Articular chondrocyte of knee joint (primary cell): ENCODE measurements at places on chromosomes 6 and 20. TPM values are rescaled to one million over a fixed set of nuclear protein-coding genes. Genes with fewer than 3 reads are reported as not detected.

MYBL2 gene
- total RNA-seq = 8.3 and 8.4 TPM in 2 replicates

XKR7 gene
- total RNA-seq = not detected in 2 replicates

C20orf144 gene
- 0.13 TPM in 1 of 2 replicates, not detected in the other for total RNA-seq

PLAGL2 gene
- total RNA-seq = 2.4 and 2.6 TPM in 2 replicates

ARFGEF3 gene
- total RNA-seq = 6.5 and 8.2 TPM in 2 replicates

CCN5 gene
- total RNA-seq = 21.1 and 76.7 TPM in 2 replicates

C20orf204 gene
- total RNA-seq = 1.2 and 1.4 TPM in 2 replicates

HRH3 gene
- total RNA-seq = not detected in 2 replicates
